Adrenal gland (tissue), 19 donors: ENCODE measurements at places on chromosomes 4 and X. TPM values are rescaled to one million over a fixed set of nuclear protein-coding genes. Genes with fewer than 3 reads are reported as not detected.

DNA sequence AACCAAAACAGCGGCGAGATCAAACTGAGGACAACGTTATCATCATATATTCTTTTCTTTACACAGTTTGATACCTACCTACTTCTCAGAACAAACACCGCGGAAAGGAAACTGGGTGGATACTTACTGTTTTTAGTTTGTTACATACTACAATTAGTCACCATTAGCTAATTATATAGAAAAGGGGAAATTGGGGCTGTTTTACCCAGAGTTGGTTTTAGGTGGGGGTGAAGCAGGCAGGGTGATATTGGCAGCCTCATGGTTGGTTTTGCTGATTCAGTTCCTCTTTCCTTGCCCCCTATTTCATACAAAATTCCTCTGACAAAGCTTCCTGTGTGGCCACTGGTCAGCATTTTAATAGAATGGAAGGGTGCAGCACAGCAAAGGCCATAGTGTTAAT is 77.8 kb downstream of the SORBS2 start:
- DNase-seq = no peak

SLC2A9 gene
- polyA plus RNA-seq = 2.1 TPM

KCND1 gene
- polyA plus RNA-seq = 2.4 TPM

DNA sequence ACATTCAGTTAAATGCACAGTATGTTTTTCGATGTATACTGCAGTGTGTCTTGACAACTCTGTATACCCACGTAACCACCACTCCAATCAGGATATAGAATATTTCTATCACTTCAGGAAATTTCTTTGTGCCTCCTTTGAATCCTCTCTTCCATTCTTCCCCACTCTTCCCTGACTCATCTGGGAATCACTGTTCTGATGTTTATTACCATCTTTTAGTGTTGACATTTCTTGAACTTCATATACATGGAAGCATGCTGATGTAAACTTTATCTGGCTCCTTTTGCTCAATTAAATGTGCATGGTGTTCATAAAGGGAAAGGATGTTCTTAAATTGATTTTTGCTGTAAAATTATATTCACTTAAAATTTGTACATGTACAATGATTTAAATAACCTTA is 319.9 kb downstream of the PCDH7 start:
- DNase-seq = no peak

DNA sequence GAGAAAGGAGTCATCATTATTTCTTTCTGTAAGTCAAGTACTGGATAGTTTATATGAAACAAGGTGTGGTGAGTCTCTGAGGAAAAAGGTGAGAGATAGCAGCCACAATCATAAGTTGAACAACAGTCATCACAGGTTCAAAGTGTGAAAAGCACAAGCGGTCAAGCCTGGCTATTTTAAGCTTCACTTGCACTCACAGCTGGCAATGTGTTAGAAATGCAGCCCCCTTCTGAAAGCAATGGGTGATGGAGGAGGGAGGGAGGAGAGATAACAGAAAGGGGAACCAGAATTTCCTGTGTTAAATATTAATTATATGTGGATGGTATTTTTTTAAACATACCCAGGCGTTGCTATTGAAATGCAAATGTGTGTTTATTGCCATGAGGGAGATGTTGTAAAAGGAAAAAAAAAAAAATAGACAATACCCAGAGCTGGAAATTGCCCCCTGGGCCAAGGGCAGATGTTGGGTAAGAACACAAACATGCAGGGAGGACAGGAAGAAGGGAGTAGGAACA is 26.9 kb upstream of the BMP3 start:
- DNase-seq = no peak

UTP3 gene
- polyA plus RNA-seq = 31.9 TPM

DNA sequence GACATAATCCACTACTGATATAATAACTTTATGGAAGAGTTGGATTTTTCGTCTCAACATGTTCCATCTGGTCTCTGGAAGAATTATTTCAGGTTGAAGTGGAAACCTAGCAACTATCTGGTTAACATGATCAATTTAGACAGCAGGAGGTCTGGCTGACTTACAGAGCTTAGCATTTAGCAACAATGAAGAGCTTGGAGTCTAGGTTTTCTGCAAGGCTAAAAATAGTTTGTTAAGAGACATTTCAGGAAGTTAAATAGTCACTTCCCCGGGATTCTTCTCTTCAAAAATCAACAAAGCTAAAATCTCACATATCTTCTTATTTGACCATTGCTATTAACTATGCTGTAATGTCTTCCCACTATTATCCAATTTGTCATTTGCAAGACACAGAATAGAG is 418.6 kb upstream of the DIPK2B start:
- no peak for DNase-seq

GAGE12G gene
- not detected for polyA plus RNA-seq

DNA sequence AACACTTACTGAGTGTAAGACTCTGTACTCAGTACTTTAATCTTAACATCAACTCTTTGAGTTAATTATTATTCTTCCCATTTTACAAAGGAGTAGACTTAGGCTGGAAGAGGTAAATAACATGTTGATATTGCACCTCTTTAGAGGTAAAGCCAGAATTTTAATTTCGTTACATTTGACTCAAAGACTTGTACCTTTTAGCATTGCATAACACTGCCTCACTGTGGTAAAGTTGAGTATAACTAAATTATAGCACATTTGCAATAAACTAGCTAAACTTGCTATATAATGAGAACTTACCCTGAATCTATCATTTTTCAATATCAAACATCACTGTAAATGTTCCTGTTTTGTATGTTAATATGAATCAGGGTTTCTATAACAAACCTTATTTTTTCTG is 218.5 kb downstream of the PRR32 start:
- no peak for DNase-seq

ADH1C gene
- 3.4 TPM for polyA plus RNA-seq

DNA sequence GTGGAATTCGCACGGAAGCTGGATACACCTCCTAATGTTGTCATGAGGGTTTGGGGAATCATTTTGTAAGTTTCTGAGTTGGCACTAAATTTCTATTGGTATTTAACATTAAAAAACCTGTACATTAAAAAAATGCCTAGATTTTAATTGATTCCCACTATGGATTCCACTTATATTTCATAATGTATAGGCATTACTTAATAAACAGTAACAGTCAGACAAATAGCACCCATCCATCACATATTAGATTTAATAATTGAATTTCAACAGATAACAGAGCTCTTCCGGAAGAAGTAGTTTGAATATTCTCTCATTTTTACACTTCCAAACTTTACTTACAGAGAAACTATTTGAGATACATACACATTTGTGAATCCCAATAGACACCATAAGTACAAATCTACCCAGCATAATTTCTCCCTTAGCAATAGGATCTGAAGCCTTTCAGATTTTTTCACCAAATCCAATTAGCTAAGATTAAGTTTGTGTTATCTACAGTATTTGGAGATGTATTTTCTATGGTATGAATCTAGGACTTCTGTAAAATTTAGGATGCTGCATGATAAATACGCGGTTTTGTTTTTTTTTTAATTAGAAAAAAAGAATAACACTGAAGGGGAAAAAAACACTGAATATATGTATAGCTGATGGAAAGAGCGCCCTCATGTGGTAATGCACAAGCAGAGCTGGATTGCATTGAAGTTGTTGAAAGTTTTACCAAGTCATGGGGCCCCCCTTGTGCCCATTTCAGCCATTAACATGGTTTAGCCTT is 12.2 kb upstream of the ODAM start:
- DNase-seq = peak; percentile 22
